ENCODE measurements at places on chromosomes 16 and 17.

- DNase-seq, result no peak
These were observed 4.0 kb downstream of the KIFC3 start for GRCh38 chr16:57798267-57798810.

DNA sequence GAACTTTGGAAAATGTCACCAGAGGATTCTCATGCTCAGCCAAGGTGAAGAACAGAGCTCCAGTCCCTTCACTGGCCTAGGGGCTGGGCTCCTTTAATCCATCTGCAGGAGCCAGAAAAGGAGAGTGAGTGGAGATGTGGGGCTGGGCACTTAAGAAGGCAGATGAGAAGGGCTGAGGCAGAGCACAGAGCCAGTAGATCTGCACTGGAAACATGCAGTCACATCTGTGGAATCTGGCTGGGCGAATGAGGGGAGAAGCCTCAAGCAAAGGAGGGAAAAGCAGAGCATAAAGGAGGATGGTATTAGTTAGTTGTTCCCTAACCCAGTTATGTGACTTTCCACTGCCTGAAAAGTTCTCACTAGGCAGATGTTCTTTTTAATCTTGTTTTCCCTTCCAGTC is 50.4 kb upstream of the BCAR1 start:
- peak; percentile 37 for DNase-seq

DNA sequence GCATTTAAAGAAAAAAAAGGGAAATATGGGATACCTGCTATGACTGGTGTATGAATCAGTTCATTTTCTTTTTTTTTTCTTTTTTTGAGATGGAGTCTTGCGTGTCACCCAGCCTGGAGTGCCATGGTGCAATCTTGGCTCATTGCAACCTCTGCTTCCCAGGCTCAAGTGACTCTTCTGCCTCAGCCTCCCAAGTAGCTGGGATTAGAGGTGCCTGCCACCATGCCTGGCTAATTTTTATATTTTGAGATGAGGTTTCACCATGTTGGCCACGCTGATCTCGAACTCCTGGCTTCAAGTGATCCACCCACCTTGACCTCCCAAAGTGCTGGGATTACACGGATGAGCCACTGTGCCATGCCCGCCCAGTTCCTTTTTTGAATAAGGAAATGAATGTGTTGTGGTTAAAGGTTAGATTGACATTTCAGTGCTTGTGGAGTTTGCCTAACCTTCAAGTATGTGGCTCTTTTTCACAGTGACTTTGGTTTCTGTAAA is 7.7 kb downstream of the HAPSTR1 start:
- peak; percentile 53 for DNase-seq

GRCh38 chr16:83781-84615 is 6.0 kb downstream of the MPG start:
- peak; percentile 48 for DNase-seq

DNA sequence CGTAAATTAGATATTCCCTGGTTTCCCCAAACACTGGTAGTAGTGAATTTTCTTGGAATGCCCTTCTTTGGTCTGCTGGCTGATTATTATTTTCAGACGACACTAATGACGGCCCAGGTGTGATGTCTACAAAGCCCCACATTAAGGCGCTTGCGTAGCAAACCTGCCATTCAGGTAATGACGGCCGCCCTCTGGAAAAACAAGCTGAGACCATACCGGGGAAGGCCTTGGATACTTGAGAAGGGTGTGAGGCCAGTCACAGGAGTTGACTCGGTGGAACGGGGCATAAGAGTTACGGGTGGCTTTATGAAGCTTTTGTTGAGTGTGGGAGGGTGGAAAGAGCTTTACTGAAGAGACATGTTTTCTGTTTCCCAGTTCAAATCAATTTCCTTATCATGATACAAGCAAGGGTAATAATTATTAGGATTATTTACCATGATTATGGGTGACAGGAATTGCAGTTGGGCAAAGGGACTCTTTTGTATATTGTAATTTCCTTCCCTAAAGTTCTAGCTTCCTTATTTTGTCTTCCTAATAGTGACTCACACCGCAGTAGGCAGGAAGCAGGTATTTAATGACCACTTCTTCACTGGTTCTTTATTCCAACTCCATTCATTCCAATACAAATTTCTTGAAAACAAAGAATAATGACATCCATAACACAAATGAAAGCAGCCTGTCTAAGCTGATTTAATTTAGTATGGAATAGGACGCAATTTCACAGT is 24.8 kb downstream of the KRT23 start:
- DNase-seq, result no peak

DNA sequence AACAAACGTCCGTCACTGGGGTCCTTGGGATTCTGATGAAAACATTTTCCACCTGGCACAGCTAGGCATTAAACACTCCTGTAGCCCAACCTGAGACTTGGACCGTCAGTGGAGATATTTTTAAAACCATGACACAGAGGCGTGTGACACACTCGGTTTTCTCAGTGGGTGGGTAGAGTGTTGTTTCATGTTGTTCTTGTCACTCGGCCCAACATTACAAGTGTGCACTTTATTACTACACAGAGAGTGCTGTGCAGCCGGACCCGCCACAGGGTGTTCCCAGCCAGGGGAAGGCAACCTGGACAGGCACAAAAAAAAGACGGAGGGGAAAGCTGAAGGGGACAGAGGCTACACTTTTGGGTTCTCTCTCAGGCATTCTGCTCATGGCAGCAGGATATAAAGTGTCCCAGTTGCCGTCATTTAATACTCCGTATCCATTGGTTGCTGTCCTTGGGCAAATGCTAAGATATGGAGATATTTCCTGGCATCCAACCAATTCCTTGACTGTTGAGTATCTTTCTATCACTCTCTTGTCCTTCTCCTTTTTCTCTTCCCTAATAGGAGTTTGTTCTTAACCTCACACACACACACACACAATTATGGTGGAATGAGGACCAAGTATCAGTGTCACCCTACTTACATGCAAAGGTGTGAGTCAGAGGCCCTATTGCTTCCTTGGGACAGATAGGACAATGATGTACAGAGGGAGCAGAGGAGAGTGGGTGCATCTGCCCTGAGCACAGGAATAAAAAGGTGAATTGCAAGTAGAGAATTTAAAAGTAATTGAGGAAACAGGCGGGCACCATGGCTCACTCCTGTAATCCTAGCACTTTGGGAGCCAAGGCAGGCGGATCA is 154.1 kb upstream of the SOX9 start:
- DNase-seq, result no peak

GRCh38 chr16:73190256-73190655 is 142.3 kb upstream of the ZFHX3 start:
- DNase-seq, result no peak
